ELR (cell line): ENCODE measurements at places on chromosomes 2 and 18.
A peak's percentile ranks its signal among the peaks of the same experiment; 100 is the strongest.

DNA sequence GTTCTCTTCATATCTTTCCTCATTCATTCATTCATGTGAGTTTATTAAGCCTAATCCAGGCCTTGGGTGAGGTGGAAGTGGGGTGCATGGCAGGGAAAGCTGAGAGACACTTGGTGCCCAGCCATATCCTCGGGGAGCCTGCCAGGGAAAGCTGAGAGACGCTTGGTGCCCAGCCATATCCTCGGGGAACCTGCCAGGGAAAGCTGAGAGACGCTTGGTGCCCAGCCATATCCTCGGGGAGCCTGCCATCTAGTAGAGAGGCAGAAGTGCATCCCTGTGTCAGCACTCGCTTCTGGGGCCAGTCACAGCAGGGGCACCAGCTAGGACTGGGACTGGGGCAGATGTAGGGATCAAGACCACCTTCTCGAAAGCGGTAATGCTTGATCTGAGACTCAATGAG lies 39.4 kb downstream of the DDX18 start:
- DNase-seq: no peak

DNA sequence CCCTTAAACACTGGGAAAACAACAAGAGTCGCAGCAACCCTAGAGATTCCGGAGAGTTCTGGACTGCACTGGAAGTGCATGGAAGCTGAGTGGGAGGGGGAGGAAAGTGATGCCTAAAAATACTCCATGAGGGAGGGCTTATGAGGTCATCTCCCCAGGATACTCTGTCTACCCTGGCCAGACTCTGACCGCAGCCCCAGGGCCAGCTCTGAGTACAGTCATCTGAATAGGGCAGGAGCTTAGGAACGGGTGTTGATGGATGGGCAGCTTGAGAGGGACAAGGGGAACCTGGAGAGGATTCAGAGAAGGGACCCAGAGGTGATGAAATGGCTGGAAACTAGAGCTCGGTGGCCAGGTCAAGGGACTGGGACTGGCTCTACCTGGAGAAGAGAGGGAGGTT lies 79.3 kb upstream of the IGFBP5 start:
- peak; percentile 72 for DNase-seq

DNA sequence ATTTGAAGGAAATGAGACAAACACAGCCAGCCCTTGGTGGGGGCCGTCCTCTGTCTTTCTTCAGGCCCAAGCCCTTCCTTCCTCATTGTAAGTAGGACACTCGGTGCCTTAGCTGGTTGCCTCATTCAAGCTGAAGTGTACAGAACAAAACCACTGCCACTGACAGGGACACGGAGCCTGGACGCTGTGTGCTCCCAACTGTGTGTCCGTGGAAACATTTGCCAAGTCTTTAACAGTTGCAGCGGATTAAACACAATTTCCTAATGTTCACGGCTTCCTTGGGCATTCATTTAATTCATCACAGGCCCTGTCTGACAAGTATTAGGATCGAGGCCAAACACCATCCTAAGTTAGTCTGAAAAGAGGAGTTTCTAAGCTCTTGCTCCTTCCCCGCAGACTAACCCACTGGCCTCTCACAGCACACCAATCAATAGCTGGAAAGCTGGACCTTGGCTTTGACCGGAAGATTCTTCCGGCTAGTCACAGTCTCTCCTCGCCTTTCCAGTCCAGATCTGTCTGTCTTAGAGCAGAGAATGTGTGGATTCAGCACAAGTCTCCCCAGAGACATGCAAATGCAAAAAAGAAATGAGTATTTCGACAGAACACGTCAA lies 68.7 kb upstream of the ACSL3 start:
- no peak for DNase-seq

- DNase-seq: peak; percentile 82
These were observed 48.1 kb downstream of the PKDCC start for GRCh38 chr2:42095923-42096408.

- DNase-seq: no peak
These were observed 6.8 kb downstream of the NEU4 start for GRCh38 chr2:241815477-241816430.

DNA sequence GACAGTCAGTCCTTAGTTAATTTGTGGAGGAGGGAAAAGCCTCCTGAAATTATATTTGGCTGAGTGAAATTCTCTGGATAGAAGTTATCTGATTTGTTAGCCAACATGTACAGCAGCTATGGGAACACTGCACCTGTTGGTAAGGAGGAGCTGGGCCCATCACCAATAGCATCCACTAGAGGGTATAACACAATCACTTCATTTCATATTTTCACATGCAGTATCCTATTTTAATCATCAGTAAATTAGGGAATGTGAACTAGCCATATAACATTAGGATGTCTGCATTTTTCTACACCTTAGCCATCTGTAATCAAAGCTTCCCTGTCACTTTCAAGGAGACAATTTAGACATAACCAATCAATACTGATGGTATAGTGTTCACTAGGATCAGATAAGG lies 818.4 kb upstream of the CDH2 start:
- DNase-seq: peak; percentile 29

- peak; percentile 77 for DNase-seq
These were observed 112.4 kb upstream of the WDR75 start for GRCh38 chr2:189328848-189329245.

DNA sequence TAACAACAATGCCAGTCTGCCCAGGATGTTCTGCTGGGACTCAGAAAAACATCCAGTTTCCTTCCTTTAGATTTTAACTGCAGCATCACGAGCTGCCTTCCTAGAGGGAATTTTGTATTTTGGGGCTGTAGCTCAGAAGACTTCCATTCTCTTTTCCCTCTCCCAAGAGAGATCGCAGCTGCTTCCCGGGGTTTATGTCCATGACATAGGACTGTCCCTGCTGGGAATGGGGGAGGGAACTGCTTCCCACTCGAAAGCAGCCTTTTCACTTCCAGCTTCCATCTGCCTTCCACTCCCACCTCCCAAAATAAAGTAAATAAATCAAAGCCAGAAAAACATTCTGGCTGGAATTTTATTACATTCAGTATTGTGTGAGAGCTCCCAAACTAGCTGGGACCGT lies 52.4 kb downstream of the LIMS1 start:
- DNase-seq: no peak

- no peak for DNase-seq
These were observed 2.0 kb downstream of the YPEL5 start for GRCh38 chr2:30148850-30149249.

GRCh38 chr2:16852651-16853050 lies 187.0 kb upstream of the CYRIA start:
- DNase-seq: no peak

- no peak for DNase-seq
These were observed 182.2 kb downstream of the FIGN start for GRCh38 chr2:163553601-163554000.

DNA sequence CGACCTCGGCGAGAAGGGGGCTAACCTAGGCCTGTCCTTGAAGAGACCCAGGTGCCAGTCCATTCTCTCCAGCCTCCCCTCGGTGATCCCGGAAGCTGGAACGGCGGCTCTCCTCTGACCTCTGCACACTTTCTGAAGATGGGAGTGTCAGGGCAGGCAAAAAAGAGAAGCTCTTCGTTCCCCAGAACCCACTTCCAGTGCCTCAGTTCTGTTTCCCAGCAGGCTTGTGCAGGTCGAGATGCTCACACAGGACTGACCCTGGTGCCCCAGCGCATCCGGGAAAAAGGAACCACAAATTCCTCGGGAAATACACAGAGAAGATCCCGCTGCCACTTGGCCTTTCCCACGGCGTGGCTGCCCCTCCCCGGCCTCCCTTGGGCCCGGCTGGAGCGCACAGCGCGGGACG lies 681 bp upstream of the PTPN18 start:
- DNase-seq: no peak

- DNase-seq: peak; percentile 14
These were observed 840.1 kb upstream of the ID2 start for GRCh38 chr2:7841751-7842150.

- DNase-seq: no peak
These were observed 30.5 kb downstream of the RAB12 start for GRCh38 chr18:8639762-8640161.
